ENCODE measurements at places on chromosomes 12 and 14.

DNA sequence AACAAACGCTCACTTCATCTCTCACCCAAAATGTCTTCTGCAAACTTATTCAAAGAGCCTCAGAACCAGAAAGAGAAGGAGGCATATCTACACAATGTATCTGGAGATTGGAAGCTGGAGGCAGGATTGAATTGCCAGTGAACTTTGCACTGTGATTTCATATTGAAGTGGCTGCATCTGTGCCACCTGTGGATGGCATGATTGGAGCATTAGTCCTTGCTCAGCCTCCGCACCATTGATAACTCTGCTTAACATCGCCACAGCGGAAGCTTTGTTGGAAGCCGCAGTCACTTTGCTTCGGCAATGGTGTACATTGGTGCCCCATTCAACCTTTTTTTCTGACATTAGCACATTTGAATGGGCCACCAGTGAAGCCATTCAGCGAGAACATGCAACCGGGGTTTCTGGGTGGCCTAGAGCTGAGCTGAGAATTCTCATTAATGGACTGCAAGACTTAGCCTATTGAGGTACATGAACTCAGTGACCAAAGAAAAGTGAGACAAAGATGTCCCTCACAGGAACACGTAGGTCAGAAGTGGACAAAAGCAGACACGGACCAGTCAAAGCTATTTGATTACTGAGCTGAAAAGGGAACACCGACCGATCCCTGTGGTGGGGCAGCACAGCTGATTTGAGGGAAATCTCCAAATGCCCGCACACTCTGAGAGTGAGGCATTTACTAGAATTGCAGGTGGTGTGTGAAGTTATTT lies 130.4 kb downstream of the BRMS1L start:
- DNase-seq: no peak

- DNase-seq: no peak
Measured at GRCh38 chr12:46722394-46723185, 103.2 kb downstream of the SLC38A4 start.

DNA sequence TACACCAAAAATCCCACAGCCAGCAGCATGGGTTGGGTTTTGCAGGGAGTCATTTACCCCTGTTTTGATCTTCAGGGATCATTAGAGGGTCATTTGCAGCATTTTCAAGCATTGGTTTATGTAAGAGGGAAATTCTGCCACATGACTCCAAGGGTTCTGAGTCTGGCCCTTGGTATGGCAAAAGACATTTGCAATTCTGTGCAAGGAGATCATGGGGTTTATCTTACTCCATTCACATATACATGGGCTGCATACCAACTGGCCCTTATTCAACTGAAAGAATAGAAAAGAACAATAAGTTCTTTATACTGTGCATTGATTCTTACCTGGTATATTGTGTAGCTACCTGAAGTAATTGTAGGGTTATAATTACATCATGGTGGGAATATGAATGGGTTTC lies 13.7 kb downstream of the SIX4 start:
- DNase-seq: no peak

GRCh38 chr12:106704081-106704480 lies 70.4 kb upstream of the RIC8B start:
- no peak for DNase-seq

DNA sequence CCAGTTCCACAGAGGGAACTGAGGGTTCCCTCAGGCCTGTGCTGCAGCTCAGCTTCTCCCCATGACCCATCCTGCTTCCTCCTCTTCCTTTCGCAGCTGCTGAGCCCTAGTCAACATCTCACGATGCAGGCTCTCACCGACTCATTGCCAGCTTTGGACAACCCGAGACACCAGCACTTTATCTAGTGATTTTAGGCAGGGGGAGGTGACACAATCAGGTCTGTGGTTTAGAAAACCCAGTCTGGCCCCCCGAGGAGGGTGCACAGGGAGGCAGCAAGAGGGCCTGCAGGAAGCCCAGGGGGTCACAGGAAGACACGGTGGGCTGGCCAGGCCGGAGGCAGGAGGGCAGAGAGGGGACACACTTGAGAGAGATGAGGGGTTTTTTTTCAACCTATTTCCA lies 35.4 kb downstream of the DIO3 start:
- no peak for DNase-seq

- DNase-seq: no peak
Measured at GRCh38 chr12:81095501-81096232, 17.8 kb downstream of the ACSS3 start.

DNA sequence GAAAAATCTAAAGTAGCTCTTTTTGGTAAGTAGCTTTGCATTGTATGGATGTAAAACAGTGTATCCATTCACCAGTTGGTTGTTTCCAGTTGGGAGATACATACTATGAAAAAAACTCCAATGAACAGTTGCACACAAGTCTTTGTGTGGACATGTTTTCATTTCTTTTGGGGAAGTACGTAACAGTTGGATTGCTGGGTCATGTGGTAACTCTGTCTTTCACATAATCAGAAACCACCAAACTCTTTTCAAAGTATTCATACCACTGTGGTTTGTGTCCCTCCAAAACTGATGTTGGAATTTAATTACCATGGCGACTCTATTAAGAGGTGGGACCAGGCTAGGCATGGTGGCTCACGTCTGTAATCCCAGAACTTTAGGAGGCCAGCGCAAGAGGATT lies 58.9 kb upstream of the RESF1 start:
- no peak for DNase-seq

- no peak for DNase-seq
Measured at GRCh38 chr12:95418142-95418541, 55.8 kb upstream of the METAP2 start.

DNA sequence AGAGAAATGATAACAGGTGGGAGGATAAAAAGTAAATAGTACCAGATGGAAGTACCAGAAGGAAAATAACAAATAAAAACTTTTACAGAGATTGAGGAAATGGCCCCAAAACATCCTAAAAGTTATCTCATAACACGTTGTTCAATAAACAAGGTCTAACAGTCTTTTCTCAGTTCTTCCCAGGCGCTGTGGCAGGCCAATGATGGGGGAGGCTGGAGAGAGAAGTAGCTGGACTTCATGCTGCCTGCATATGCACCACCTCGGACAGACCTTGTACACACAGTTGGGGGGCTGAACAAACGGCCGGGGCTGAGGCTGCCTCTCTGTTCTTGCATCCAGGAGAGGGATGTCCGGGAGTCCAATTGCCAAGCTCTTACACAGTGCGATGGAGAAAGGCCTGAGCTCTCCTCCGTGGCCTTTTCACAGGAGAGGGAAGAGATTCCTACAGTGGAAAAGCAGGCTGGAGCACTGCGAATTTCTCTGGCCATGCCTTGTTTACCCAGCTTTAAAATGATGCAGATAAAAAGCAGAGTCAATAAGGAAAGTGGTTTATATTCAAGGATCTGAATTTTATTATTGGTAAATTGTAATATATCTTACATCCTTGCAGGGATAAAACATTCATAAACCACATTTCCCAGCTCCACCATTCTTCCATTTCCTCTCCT lies 109.8 kb downstream of the PHLDA1 start:
- no peak for DNase-seq

DNA sequence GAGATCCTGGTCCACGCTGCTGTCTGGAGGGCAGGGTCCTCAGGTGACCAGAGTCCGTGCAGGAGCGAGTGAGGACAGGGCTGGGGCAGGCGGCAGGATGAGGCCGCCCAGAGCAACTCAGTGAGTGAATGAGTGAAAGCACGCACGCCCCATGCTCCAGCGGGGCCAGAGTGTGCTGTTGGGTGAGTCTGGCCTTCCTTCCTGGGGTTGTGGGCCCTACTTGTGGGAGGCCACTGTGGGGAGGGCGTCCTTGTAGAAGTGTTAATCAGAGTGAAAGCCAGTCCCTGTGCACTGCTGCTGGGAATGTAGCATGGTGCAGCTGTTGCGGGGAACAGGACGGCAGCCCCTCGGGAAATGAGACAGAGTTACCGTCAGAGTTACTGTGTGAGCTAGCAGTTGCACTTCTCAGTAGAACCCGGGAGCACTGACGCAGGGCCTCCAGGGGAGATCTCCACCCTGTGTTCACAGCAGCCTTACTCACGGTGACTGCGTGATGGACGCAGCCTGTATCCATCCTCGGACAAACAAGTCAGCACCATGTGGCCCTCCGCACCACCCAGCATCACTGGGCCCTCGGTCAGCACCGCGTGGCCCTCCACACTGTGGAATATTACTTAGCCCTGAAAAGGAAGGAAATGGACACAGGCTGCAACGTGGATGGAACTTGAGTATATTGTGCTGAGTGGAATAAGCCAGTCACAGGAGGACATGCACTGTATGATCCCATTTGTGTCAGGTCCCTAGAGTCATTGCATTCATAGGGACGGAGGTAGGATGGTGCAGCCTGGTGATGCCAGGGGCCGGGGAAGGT lies 22.1 kb downstream of the PACS2 start:
- DNase-seq: no peak

GRCh38 chr12:120718055-120718454 lies 7.6 kb upstream of the ACADS start:
- DNase-seq: no peak

- no peak for DNase-seq
Measured at GRCh38 chr14:54774824-54775223, 127.8 kb downstream of the GCH1 start.

GRCh38 chr12:57795354-57795753 lies 12.8 kb downstream of the TSFM start:
- no peak for DNase-seq

DNA sequence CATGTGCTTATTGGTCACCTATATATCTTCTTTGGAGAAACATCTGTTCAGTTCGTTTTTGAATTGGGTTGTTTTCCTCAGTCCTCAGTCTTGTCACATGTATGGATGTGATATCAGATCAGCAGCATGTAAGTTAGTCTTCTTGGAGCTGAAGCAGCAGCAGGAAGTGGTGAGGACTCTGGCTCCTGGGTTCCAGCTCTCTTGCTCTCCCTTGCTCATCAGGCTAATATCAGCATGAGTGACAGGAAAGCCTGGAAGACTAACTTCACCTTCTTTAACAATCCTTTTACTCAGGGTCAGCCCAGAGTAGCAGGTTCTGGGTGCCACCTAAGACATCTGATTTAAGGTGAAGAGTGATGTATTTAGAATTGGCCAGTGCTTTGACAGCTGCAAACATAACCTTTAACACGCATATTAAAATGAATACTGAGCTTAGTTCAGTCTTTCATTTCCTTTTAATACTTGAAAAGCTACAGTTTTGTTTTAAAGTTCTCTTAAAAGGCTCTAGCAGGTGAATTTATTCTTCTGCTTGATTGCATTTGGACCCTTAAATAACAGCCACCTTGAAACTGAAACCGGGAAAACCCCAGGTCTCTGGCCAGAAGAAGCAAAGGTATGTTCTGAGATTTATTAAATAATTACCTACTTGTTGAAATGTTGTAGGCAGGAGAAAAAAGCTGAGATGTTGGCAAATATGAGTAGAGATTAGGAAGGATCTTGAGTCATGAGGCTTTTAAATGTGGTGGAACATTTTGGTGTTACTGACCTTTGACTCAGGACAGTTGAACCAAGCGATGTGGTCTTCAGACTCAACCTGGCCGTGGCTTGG lies 54.3 kb downstream of the DRAM1 start:
- DNase-seq: no peak

- no peak for DNase-seq
Measured at GRCh38 chr12:121523741-121524140, 57.1 kb downstream of the KDM2B start.

DNA sequence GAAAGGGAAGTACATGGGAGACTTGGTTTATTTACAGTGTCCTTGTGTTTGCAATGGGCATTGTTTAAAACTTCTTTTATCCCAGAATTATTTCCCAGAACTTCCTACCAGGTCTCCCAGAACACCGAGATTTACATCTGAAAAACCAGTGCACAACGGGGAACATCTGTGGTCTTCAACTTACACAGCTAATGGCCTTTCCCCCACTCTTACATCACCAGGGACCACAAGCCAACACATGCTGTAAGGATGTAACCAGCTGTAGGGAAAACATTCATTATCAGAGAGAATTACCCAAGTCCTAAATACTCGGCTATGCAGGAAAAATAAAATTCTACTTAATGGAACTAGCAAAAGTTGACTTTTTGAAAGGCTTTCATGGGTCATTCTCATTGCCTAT lies 267.6 kb downstream of the DUSP6 start:
- no peak for DNase-seq

Data from effector CD4-positive, alpha-beta T cell (primary cell).